Epithelial cell of proximal tubule (primary cell): ENCODE measurements at places on chromosomes 6 and 20. TPM values are rescaled to one million over a fixed set of nuclear protein-coding genes. Genes with fewer than 3 reads are reported as not detected.

The ALDH8A1 gene
- total RNA-seq, result 0.14 and 0.40 TPM in 2 replicates

The MYMX gene
- total RNA-seq, result not detected in 2 replicates

- no peak for DNase-seq
These were observed 116.5 kb upstream of the ESR1 start for GRCh38 chr6:151690768-151691562.

The C6orf15 gene
- total RNA-seq, result 0.29 and 0.43 TPM in 2 replicates

The C2 gene
- not detected in 2 replicates for total RNA-seq

- no peak for DNase-seq
These were observed 7.9 kb downstream of the RREB1 start for GRCh38 chr6:7115543-7116231.
